ENCODE measurements at places on chromosomes 7 and 10.

- no peak for DNase-seq
These were observed 49.1 kb downstream of the STRA8 start for GRCh38 chr7:135282561-135283254.

- no peak for DNase-seq
These were observed 743 bp upstream of the PITRM1 start for GRCh38 chr10:3173171-3173878.

DNA sequence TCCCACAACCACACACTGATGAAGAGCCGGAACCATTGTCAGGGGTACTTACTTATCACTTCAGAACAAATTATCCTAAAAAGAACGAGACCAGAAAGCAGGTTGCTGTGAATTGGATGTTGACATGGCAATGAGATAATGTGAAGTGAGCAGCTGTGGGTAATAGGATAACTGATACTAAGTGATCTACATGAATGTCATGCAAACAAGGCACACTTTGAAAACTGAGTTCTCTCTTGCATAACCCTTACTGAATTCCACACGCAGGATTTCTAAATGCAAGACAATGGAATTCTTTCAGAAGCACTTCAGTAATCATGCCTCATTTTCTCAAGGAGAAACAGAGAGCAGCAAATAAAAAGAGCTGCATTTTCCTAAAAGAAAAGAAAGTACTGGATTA is 242.5 kb upstream of the TMEM229A start:
- DNase-seq: no peak

DNA sequence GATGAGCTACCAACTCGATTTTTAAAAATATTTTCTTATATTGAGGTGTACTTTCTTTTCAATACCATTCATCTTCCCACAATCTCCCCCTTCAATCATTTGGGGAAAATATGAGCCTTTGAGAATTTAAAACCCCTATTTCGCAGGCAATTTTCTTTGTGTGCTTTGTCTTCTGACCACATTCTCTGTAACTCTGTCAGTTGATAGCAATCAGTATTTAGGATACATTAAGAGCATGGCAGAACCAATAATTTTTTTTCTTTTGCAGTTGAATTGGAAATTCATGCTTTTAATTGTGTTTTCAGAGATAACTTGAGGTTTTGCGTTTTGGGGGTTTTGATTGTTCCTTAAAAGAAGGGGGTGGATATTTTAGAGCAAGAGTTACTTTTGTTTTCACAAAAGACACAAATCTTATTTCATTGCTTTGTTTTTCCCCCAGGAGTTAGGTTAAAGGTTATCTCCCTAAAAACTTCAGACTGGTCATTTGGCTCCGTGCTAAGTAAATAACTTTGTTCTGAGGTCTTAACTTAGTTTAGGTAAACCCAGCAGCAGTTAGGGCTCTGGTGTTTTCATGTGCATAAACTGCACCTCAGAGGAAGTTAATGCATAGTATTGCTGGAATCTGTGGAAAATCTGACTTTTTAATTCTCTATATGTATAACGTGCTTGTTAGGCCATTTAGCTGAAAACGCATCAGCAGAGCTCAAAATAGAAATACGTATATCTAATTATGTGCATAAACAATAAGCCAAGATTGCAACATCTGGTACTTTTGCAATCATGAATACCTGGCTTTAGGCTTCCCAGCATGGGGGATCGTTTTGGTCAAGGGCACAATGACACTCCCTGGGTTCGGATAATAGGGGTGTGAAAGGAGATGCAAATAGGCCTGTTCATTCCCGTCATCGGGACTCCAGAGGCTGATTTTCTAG is 676.4 kb upstream of the ANKRD30A start:
- no peak for DNase-seq

DNA sequence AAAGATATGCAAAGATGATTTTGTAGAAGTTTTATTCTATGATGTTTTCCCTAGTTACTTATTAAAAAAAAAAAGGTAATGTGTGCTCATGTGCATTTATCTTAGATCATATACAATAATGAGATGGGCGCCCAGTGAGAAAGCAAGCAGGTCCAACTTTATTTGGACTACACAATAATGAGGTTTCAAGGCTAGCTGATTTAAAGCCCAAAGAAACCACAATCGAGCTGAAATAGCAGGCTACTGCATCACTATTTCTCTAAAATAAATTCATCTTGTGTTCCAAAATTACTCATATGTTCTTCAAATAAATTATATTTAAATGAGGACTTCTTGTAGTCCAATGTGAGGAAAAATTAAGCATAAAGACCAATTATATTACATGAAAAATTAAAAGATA is 110.1 kb downstream of the JMJD1C start:
- DNase-seq: no peak
